ENCODE measurements at places on chromosomes 1 and 21.

GRCh38 chr1:197402189-197402588 lies 134.1 kb downstream of the CRB1 start:
- no peak for DNase-seq

GRCh38 chr1:228983661-228984060 lies 248.4 kb downstream of the RHOU start:
- no peak for DNase-seq

- no peak for DNase-seq
These were observed 99.7 kb downstream of the EPHB2 start for GRCh38 chr1:22810378-22810777.

DNA sequence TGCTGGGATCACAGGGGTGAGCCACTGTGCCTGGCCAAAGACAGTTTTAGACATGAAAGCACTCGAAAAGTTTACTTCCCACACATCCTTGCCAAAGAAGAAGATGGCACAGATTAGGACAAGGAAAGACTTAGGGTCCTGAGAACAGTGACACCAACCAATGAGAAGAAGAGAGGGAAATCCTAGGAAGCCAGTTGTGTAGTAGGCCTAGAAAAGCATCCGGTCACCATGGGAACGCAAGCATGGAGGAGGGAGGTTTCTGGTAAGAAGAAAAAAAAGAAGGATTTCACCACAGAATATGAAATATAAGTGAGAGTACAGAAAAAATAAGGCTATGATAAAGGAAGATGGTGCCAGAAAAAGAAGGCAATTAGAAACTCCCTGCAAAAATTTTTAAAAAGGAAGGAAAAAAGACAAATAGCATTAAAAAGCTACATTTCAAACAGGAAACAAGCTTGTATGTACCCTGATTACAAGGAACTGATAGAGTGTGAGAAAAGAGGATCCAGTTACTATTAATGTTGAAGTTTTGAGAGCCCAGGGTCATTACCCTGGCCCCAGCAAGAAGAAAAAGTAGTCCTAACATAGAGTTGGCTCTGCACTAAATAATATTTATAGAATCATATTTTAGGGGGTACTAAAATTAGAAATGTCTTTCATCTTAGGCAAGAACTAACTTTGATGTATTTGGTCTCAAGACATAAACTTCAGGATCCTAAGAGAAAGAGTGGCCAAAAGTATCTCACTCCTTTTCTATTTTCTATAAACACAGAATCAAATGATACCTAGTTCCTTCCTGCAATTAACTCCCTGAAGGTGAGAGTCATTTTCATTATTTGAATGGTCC lies 16.1 kb downstream of the DIPK1A start:
- DNase-seq, result no peak

GRCh38 chr1:117237726-117238381 lies 27.1 kb upstream of the VTCN1 start:
- DNase-seq, result no peak

- peak; percentile 34 for DNase-seq
These were observed 104.8 kb downstream of the SLC45A1 start for GRCh38 chr1:8422510-8423268.

GRCh38 chr1:231576804-231577718 lies 48.6 kb downstream of the TSNAX start:
- no peak for DNase-seq

- no peak for DNase-seq
These were observed 186.5 kb downstream of the DYRK1A start for GRCh38 chr21:37553078-37553481.

DNA sequence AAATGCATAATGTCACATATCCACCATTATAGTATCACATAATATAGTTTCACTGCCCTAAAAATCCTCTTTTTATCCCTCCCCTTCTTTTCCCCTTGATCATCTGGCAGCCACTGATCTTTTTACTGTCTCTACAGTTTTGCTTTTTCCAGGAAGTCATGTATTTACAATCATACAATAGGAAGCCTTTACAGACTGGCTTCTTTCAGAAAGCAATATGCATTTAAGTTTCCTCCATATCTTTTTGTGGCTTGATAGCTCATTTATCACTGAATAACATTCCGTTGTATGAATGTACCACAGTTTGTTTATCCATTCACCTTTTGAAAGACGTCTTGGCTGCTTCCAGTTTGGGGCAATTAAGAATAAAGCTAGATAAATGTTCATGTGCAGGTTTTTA lies 14.3 kb upstream of the WDTC1 start:
- DNase-seq, result no peak

GRCh38 chr1:66468722-66469121 lies 65.2 kb upstream of the SGIP1 start:
- peak; percentile 29 for DNase-seq

- no peak for DNase-seq
These were observed 91.6 kb downstream of the SCCPDH start for GRCh38 chr1:246815693-246816270.

DNA sequence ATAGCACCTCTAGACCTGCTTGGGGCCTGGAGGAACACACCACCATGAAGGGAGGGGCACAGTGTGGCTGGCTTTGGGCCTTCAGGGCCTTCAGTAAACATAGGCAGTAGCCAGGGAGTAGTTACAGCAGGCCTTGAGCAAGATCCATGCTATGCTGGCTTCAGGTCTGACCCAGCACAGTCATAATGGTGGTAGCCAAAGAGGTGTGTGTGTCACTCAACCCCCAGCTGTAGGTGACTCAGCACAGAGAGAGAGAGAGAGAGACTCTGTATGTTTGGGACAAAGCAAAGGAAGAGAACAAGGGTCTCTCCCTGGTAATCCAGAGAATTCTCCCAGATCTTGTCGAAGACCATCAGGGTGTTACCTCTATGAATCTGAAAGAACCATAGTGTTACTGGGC lies 250.5 kb upstream of the PKN2 start:
- DNase-seq, result no peak

- DNase-seq, result peak; percentile 10
These were observed 8.8 kb downstream of the ADCY10 start for GRCh38 chr1:167905182-167905581.

- DNase-seq, result no peak
These were observed 118.9 kb downstream of the RGS21 start for GRCh38 chr1:192435704-192436103.

GRCh38 chr1:67958472-67958871 lies 92.0 kb downstream of the DIRAS3 start:
- no peak for DNase-seq

- no peak for DNase-seq
These were observed 12.1 kb downstream of the TRAPPC10 start for GRCh38 chr21:44024257-44024656.

DNA sequence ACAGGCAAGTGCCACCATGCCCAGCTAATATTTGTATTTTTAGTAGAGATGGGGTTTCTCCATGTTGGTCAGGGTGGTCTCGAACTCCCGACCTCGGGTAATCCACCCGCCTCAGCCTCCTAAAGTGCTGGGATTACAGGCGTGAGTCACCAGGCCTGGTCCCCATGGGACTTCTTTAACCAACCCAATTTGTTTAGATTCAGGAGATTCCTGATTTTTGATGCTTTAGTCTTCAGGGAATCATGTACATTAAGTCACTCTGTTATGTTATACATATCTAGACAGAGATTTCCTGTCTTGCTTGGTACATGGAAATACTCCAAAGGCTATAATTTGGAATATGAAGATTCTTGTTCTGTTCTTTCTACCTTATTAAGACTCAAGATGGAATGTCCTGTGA lies 202.4 kb upstream of the L1TD1 start:
- no peak for DNase-seq

DNA sequence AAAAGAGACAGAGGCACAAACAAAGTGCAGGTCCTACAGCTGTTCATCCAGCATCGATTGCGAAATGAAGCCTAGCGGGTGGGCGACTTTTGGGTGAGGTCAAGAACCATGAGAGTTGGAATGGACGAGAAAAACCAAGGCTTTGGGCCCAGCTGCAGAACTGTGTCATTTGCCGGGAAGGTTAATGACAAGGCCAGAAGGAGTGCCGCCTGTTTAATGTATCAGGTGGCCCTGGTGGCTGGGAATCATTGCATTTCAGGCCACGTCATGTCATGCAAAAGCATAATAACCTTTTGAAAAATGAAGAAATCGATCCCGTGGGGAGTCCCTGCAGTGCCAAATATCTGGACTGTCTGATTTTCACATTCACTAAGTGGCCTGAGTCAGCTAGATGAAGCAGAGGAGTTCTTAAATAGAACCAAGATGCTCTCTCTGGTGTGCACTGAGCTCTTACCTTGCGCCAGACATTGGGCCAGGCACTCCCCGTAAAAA lies 8.1 kb upstream of the RCC2 start:
- DNase-seq, result no peak

GRCh38 chr1:72516264-72516663 lies 233.9 kb upstream of the NEGR1 start:
- no peak for DNase-seq

DNA sequence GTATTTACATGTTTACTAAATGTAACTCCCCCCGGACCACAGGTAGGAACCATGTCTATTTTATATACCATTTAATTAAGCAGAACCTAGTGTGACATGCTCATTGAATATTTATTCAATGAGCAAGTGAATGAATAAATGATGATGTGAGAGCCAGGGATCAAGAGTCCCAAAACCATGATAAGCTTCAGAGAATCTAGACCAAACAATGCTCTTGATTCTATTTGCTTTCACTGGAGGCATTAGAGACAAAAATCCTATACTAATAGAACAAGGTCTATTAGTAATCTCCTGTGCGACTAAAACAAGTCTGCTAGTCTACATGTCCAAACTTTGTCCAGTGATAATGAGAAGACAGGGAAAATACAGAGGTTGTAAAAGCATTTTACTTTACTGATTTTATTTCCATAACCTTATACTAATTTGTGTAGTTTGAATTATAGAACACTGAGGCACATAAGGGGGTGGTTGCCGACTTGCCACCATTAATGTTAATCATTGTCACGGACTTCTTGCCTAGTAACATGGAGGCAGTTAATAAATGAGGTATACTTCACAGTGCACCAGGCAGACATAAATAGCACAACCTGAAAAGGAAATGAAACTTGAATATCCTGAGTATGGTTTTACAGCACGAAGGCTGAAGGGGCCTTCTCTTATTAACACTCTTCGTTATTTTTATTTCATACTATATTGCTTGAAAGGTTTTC lies 69.8 kb downstream of the TBX15 start:
- DNase-seq, result no peak

GRCh38 chr1:192954705-192955265 lies 104.4 kb downstream of the UCHL5 start:
- DNase-seq, result no peak

DNA sequence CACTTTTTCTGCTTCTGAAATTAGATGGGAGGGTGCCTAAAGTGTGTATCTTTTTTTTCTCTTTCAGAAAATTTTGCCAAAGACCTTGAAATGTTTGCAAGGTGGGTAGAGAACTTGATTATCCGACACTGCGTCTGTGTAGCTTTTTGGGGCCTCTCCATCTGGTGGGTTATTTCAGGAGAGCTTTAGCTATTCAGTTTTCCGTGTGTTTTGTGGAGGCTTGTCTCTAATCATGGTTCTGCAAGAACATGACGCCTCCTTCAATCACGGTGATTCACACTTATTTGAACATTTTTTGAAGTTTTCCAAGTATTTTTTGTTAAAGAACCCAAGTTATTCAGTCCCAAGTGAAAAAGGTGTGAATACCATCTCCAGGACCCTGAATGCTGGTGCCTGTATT lies 4.4 kb downstream of the CENPS start:
- no peak for DNase-seq

- DNase-seq, result no peak
These were observed 235.3 kb upstream of the KCNK2 start for GRCh38 chr1:214847071-214847810.

DNA sequence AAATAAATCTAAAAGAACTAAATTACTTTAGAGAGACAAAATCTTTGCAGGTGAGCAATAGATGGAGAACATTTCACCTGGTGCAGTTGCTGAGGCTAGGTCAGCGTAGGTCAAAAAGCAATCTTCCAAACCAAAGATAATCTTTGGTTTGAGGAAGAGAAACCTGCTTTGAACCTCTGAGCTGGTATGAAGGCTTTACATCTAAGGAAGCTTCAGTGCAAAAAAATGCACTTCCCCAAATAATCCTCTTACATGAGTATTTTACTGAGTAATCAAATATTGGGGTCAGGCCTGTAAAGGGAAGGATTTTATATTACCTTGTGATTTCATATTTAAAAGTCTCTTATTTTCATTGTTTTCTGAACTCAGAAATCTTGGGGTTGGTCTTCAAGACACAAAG lies 223.6 kb downstream of the SRGAP2C start:
- DNase-seq, result no peak

DNA sequence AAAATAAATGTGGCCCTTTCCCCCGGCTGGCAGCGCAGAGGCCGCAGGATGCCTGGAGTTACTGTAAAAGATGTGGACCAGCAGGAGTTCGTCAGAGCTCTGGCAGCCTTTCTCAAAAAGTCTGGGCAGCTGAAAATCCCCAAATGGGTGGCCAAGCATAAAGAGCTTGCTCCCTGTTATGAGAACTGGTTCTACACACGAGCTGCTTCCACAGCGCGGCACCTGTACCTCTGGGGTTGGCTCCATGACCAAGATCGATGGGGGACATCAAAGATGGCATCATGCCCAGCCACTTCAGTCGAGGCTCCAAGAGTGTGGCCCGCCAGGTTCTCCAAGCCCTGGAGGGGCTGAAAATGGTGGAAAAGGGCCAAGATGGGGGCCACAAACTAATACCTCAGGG lies 95.9 kb downstream of the LRIG2 start:
- DNase-seq, result no peak

DNA sequence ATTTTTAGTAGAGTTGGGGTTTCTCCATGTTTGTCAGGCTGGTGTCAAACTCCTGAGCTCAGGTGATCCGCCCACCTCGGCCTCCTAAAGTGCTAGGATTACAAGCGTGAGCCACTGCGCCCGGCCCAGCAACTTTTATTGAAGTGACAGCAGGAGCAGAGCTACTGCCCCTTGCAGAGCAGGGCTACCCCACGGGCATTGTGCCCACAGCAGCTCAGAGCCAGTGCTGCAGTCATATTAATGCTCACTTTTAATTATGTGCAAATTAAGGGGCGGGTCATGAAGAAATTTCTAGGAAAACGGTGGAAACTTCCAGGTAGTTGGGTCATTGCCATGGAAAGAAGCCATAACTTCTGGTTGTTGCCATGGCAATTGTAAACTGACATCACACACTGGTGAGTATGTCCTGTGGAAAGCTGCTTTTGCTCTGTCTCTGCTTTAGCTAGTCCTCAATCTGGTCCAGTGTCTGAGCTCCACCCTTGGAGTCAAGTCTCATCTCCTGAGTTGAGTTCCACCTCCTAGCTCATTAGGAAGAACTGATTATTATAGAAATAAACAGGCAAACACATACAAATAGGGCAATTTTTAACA lies 127.3 kb upstream of the ADGRL4 start:
- DNase-seq, result no peak

DNA sequence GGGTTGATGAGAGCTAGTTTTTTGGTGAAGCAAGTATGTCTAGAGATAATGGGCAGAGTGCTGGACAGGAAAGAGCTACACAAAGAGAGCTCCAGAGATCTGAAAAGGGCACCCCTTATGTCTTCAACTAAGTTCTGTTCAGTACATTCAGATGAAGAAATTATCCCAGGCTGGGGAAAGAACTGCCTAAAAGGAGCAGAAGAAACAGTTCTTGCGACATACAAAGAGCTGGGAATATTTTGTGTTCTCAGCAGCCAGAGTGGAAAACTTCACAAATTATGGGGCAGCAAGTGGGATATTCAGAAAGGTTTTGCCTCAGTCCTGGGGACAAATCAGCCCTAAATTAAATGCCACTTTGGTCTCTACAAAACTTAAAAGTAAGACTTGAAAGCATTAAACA lies 17.4 kb upstream of the CCN1 start:
- DNase-seq, result no peak

- DNase-seq, result no peak
These were observed 183.6 kb upstream of the RUNX1 start for GRCh38 chr21:35232545-35233176.
